ENCODE measurements at places on chromosomes 2 and 18.

DNA sequence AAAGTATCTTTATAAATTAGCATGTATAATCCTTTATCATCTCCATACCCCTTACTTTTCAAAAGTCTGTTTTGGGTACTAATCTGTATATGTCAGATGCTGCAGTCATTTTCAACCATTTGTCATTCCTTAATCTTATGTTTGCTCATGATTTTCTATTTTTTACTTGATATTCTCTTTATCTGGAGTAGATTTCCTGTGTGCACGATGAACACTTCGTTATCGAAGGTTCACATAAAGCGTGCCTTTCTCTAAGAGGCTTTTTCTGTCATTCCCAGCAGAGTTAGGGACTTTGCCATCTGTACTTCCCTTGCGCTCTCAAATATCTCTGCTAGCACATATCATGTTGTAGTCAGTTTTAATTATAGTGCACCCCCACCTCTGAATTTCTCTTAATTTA, 123.2 kb downstream of the BIRC6 start:
- no peak for DNase-seq

- DNase-seq = no peak
Measured at GRCh38 chr18:21911551-21911950, 171.0 kb downstream of the MIB1 start.

DNA sequence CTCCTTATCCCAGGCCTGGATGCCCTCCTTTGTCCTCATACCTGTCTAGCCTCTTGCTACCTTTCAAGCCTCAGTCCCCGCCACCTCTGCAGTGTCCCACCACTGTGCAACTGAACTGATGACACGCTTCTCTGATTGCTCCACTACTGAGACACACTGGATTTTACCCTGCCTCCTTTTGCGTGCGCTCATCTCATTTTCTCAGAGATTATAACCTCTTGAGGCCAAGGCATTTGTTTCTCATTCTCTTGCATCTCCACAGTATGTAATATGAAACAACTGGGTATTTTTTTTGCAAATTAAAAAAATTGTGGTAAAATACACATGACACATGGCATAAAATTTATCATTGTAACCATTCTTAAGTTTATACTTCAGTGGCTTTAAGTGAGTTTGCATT, 95.4 kb downstream of the PRKCE start:
- no peak for DNase-seq

DNA sequence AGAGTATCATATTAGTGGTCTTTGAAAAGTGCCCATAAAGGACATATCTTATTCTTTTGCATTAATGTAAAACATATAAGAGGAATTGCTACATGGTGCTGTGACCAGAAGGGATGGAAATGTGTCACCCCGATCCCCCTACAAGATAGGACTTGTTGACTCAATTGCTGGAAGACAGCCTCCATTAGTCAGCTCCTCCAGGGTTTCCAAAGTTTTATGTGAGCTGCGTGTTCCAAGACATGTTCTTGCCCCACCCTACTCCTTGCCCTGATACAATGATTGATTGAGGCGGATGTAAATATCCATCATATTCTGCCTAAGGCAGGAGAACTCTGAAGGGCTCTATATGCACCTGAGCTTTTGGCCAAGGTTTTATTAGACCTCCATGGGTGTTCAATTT, 541.0 kb upstream of the ZEB2 start:
- DNase-seq = no peak

- no peak for DNase-seq
Measured at GRCh38 chr2:51559026-51559425, 527.1 kb upstream of the NRXN1 start.

DNA sequence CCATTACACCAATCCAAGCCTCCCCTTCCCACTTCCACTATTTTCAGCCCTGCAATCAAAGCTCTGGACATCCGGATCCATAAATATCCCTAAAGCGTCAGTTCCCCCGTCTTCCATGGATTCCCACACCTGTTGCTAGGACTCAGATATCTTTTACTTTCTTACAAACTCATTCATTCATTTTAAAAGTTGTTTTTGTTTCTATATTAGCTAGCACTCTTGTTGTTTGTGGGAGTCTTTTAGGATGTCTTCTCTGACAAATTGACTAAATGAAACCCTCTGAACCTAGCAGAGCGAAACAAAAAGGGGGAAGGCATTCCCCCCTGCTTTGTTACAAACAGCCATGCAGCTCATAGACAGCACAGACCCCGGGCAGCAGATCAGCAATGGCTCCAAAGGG, 9.0 kb upstream of the NBAS start:
- DNase-seq = no peak

DNA sequence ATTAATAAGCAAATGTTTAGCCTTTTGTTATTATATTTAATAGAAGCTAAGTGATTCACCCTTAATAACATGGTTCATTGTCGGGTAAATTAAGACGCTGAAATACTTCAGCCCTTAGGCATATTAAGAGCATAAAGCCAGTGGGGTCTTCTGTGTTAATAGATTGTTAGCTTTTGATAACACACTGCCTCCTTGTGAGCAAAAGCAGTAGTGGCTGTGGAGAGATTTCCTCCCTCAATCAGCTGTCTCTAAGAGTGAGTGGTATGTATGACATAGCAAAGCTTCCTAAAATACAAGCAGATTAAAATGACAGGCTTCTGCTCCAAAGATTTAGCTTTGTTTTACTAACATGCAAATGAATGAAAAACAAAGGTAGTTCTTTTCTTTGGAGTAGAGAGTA, 143.7 kb upstream of the SYT4 start:
- DNase-seq = no peak

DNA sequence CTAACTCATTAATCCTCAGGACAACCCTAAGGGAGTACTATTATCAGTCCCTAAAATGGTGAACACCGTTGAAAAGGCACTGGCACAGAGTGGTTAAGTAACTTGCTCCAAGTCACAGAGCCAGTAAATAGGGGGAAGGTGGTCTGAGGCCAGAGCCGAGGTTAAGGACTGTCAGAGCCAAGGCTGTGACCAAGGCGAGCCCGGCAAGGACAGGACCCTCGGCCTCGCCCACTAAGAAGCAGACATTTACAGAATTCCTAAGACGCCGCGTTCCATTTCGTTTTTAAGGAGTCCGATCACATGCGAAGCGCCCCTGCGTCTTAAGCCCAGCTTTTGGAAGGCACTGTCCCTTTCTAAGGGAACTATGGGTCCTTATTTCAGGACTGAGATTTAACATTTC, 1.1 kb downstream of the PDIA6 start:
- no peak for DNase-seq

GRCh38 chr18:14747513-14748474, at the start of gene ANKRD30B:
TSS of gene ANKRD30B (plus strand) at chr18:14748172. CDS start at chr18:14748420, 248 bp downstream.
- no peak for DNase-seq

GRCh38 chr2:236370847-236371409, 106.7 kb upstream of the ASB18 start:
- no peak for DNase-seq

- no peak for DNase-seq
Measured at GRCh38 chr2:201777869-201778268, 2.9 kb downstream of the ALS2 start.

DNA sequence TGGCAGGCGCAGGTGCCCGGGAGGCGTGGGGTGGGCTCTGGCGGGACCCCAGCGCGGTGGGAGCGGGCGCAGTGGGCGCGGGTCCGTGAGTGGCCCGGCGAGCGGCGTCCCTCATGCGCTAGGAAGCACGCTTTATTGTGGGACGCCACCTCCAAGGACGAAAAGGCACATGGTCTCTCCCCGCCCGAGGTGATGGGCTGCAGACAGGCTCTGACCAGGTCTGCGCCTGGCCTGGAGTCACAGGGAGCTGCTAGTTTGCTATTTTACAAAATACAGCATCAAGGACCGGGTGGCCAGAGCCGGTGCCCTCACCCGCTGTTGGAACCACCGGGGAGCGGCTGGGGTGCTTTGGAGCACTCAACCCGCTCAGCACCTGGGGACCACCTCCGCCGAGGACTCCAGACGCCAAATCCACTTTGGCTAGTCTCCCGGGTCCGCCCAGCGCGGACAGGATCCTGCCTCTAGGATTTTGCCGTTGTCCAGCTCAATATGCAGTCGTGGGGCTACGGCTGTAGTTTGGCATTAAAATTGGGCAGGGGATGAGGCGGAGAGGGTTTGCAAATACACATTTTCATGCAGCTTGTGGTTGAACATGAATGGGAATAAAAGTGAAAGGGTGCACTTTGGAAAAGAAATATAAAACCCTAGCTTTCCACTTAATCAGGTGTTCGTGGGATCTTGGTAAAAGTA, 65.4 kb downstream of the LRRFIP1 start:
- no peak for DNase-seq

DNA sequence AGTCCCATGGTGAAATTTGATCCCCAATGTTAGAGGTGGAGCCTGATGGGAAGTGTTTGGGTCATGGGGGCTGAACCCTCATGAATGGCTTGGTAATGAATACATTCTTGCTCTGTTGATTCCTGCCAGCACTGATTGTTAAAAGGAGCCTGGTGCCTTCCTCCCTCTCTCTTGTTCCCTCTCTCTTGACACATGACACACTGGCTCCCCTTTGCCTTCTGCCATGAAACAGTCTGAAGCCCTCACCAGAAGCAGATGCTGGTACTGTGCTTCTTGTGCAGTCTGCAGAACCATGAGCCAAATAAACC, 30.6 kb upstream of the EPC2 start:
- DNase-seq = no peak

DNA sequence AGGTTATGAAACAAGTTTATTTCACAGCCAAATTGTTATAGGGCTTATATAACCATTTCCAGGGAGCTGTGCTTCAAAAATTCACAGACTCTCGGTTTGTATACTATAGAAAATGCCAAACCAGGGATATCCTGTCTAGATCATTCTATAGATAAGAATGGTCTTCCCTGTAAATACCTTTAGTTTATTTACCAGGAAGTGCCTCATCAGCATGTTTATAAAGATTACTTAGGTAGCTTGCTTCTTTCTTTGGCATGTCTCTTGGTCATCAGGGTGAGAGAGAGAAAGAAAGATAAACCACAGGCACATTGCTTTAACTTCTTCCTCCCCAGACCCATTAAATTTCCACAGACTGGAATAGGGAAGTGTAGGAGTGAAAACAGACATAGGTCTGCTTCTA, 439.4 kb downstream of the SPAG16 start:
- DNase-seq = no peak

- no peak for DNase-seq
Measured at GRCh38 chr2:11677136-11678055, 7.4 kb upstream of the NTSR2 start.

GRCh38 chr2:26356771-26357170, 10.2 kb upstream of the ADGRF3 start:
- no peak for DNase-seq

GRCh38 chr2:274503-274902, 9.8 kb downstream of the ACP1 start:
- DNase-seq = no peak

DNA sequence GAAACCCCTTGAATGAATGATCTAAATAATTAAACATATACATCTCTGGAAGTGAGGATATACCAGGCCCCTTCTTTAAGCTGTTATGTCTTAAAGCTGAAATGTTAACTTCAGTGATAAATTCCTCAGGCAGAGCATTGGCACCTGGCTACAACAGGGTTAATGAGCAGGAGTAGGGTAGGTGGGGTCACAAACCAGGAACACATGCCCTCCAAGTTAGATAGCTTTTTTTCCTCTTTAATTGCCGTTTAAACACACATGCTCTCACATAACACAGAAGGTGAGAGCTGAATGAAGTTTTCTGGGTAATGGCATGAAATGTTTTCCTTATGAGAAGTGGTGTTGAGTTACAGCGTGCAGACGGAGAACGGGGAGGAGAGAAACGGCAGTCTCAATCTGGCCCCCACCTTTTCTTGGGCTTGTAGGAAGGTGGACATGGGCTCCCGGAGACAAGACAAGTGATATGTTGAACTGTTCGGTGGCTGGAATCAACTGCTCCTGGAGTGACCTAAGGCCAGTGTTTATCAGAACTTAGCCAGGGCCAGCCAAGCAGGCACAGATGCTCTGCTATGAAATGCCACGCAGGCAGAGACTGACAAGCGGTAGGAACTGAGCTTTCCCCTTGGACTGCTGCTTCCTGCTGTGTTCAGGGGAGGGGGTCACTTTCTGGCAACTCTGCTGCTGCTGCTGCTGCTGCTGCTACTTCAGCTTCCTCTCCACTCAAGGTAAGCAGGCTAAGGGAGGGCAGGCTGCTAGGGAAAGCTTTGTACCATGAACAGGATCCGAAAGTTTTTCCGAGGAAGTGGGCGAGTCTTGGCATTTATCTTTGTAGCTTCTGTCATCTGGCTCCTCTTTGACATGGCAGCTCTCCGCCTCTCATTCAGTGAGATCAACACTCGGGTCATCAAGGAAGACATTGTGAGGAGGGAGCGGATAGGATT, at the start of gene GALNT5:
TSS of gene GALNT5 (plus strand) at position 394 of the 941 bp plus-strand sequence. CDS start at position 772, 378 bp downstream.
- no peak for DNase-seq

GRCh38 chr2:177598326-177599138, 206.0 kb downstream of the AGPS start:
- DNase-seq = no peak

DNA sequence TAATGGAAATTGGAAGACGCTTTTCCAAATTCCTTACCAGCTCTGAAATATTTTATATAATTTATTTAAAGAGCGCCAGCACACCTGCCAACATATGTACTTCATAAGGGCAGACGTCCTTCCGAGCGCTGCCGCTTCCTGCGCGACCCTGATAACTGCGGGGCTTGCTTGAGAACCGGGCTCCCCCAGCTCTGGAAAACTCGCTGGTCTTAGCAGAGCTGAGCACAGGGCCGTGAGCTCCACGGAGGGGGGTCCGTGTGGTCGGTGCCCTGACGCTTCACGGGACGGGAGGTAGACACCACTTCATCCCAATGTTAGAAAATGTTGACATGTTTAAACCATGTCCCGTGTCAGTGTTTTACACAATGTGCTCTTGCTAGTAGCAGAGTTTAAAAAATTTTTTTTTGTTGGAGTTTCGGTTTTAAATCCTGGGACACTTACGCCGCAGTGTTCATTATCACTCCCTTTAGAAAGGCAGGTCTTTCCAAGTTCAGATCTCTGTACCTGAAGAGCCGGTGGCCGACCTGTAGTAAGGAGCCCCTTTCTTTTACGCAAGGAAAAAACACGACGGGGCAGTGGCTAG, 1.6 kb downstream of the NFATC1 start:
- DNase-seq = no peak

GRCh38 chr18:66550366-66550765, 53.5 kb downstream of the CDH19 start:
- no peak for DNase-seq

GRCh38 chr18:74370115-74370514, 54.5 kb downstream of the C18orf63 start:
- DNase-seq = no peak

GRCh38 chr18:75438891-75439290, 11.4 kb upstream of the SMIM21 start:
- no peak for DNase-seq

DNA sequence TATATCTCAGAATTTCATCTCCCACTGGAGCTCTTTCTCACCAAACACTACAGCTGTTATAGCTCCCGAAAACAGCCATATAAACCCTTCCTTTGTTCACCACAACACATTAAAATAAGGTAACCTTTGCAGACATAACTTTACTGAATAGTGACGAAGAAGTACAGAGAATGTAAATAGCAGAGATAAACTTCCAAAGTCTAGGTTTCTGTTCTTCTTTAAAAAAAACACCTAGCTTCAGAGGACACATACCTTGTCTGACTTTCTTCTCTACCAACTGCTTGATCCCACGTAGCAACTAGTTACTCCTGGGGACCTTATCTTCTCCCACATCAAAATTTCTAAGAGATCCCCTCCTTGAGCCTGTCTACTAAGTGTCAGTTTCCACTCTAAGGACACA, 32.3 kb downstream of the ATL2 start:
- no peak for DNase-seq

GRCh38 chr2:45379399-45380087, 231.5 kb downstream of the SRBD1 start:
- no peak for DNase-seq

- no peak for DNase-seq
Measured at GRCh38 chr18:39230086-39230803, 1664.6 kb upstream of the CELF4 start.

Data from activated B cell treated with CpG ODN at 0.5 μM for 24 hours (primary cell).